ENCODE measurements at places on chromosomes 2 and 18. TPM values are rescaled to one million over a fixed set of nuclear protein-coding genes. Genes with fewer than 3 reads are reported as not detected.

CLASP1 gene
- total RNA-seq = 73.9 TPM

FKBP1B gene
- total RNA-seq = 1.5 TPM

LOXHD1 gene
- total RNA-seq = not detected

APOB gene
- total RNA-seq = 4.2 TPM

GRHL1 gene
- 1.0 TPM for total RNA-seq

SLC14A1 gene
- total RNA-seq = 1.1 TPM

REG3A gene
- not detected for total RNA-seq

UCN gene
- not detected for total RNA-seq

PLA2R1 gene
- 0.39 TPM for total RNA-seq

GPR35 gene
- total RNA-seq = 0.72 TPM

CAPN13 gene
- not detected for total RNA-seq

DLX2 gene
- total RNA-seq = not detected

TUBA3E gene
- not detected for total RNA-seq

PIEZO2 gene
- total RNA-seq = 0.19 TPM

COLEC11 gene
- total RNA-seq = not detected

RAX gene
- total RNA-seq = not detected

SERPINB11 gene
- not detected for total RNA-seq

PROKR1 gene
- 0.09 TPM for total RNA-seq

IL1RL2 gene
- total RNA-seq = not detected
